Fibroblast of skin of left biceps (primary cell): ENCODE measurements at places on chromosomes 11 and 22.

DNA sequence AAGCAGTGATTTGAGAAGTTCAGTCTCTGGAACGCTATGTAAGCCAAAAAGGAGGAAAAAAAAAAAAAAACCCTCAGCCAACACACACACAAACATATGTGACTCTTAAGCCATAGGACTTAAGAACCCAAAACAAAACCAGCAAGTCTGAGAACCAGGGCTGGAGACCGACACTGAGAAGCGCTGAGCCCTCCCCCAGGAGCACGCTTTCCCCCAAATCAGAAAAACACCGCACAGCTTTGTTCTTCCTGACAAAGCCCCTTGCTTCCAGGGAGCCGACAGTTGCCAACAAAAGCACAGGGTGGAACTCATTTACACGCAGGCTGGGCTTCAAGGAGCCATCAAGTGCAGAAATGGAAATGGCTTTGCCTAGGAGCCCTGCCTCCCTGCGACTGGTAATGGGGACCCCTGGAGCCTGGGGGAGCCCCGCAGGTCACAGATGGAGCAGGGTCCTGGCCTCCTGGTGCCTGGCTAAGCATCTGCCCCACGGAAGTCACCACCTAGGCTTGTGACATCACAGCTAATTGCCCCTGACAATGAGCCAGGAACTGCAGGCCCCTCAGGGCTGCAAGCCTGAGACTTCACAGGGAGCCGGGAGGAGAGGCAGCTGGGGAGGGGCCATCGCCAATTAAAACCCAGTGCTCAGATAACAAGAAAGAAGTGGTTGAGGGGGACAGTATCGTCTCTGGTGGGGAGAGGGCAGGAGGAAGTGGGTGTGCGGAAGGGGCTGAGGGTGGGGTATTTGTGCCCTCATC is 66.9 kb downstream of the NFAM1 start:
- DNase-seq = no peak

- DNase-seq = no peak
These were observed at the start of gene OVOL1 for GRCh38 chr11:65786786-65787636. OVOL1 (plus strand) TSS chr11:65787063; CDS start chr11:65787374, 311 bp downstream.

DNA sequence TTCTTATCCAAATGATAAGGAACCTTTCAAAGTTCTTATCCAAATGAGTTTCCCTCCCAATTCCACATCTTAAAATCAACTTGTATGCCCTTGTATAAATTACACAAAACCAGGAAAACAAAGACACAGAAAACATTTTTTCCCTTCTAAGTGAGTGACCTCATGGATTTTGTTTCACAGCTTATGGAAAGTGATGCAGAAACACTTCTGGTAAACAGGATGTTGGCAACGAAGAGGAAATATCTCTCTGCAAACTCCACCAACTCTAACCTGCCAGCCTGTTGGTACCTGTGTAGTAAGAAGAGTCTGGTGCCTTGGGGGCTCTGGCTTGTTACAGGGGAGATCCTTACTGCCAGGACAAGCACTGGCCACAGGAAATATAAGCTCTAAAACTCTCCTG is 57.0 kb downstream of the CELSR1 start:
- DNase-seq = no peak

DNA sequence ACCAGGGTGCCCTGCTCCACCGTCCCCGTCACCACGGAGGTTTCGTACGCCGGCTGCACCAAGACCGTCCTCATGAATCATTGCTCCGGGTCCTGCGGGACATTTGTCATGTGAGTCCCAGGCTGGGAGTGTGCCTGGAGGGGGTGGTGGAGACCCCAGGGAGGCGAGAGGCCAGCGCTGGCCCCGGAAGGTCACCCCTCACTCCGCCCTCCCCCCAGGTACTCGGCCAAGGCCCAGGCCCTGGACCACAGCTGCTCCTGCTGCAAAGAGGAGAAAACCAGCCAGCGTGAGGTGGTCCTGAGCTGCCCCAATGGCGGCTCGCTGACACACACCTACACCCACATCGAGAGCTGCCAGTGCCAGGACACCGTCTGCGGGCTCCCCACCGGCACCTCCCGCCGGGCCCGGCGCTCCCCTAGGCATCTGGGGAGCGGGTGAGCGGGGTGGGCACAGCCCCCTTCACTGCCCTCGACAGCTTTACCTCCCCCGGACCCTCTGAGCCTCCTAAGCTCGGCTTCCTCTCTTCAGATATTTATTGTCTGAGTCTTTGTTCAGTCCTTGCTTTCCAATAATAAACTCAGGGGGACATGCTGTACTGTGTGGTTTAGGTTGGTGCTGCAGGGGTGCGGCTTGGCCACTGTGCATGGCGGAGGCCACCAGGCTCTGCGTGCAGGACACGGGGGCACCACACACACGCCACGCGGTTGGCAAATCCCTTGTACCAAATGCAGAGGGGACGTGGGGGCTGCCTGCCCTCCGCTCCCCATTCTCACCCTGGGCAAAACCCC is 35.4 kb downstream of the MUC2 start:
- DNase-seq = no peak

DNA sequence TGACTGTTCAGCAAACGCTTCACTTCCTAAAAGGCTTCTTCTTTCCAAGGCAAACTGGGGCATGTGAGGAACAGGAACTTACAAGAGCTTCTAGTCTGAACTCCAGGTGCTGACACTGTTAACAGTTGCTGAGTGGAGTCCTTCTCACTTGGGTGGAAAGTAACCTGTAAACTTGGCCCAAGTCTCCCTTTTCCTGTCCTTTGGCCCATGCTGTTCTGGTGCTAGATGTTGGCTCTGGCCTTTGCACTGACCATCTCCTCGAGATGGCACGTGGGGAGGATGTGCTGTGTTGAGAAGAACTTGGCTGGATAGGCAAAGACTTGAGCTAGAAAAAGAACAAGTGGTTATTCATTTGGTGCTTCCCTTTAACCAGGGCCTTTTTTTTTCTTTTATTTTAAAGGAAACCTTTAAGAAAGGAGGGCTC is 53.6 kb downstream of the PTPRJ start:
- no peak for DNase-seq

DNA sequence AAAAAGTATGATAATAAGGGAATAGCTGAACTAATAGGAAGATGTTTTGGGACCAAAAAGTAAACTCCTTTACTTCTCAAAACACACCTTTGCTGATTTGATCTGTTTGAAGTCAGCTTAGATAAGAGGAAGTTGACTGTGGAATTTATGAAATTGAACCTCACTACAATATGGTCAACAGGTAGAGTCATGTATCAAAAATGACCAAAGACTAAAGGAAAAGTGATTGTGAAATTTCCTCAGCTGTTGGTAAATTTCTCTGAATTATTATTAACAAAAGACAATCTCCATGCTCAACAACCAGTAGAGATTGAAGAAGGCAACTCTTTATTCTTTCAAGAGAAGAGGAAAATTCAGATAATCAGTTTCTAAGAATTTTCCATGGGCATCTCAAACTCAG is 826.5 kb downstream of the KCNA4 start:
- DNase-seq = no peak

DNA sequence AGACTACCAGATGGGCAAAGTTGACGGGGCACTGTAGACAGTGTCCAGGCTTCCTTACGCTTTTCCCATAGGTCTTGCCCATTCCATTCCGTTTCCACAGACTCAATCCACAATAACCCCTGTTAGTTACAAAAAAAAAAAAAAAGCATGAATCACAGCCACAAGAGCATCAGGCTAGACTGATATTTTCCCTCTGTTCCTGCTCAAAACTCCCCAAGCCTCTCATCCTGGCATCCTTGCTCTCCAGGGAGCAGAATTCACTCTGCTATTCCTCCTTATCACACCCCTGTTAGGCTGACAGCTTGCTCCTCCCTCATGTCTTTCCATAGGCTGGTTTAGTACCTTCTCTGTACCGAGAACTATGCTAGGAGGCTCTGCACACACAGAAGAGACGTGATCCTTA is 42.2 kb downstream of the TMEM123 start:
- no peak for DNase-seq

DNA sequence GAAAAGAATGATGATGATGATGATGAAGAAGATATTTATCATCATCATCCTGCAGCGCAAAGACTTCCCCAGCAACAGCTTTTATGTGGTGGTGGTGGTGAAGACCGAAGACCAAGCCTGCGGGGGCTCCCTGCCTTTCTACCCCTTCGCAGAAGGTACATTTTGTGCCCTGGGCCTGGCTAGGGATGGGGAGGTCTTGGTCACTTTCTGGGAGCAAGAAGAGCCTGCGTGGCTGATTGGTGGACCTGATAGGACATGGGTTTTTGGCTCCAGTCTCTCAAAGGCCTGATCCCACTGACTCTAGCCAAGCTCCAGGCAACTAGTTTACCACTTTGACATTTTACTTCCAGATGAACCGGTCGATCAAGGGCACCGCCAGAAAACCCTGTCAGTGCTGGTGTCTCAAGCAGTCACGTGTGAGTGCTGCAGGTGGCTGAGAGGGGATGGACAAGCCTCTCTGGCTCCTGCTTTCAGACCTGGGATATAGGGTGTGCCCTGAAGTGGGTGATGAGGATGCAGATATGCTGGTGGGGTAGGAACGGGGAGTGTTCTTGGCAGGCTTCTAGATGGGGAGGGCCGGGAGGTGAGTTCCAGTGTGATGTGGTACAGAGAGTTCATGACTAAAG is 5.3 kb downstream of the SIDT2 start:
- DNase-seq = no peak

- no peak for DNase-seq
These were observed 18.7 kb upstream of the PANX2 start for GRCh38 chr22:50151571-50152537.

DNA sequence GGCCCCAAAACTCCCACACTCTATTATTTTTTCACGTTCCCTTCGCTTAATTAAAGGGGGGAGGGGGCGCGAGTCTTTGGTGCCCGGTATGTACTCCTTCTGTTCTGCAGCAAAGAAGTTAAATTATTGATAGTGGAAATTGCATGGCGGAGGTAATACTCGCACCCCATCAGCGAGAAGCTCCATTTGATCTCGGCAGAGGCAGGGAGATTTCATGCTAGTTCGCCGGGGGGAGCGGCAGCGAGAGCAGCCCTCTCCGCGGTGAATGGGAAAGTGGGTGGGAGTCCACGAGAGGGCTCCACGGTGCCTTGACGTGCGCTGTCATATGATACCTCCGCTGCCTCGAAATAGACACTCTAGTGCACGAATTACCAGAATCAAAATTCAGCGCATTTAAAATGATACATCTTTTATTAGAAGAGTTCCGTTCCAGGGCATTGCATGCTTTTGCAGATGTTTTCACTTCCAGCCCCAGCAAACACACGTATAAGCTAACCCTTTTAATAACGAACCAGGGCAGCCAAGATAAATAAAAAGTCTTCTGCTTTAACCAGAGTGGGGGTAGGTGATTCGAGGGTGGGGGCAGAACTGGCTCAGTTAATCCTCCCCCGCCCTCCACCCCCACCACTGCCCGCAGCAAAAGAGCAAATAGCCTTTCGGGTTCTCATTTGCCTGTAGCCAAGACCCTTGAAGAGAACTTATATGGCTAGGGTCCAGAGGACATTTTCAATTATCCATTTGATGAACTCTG is 1.3 kb upstream of the BDNF start:
- DNase-seq = peak; percentile 59

GRCh38 chr11:96265220-96265737 is 77.7 kb downstream of the MAML2 start:
- no peak for DNase-seq

DNA sequence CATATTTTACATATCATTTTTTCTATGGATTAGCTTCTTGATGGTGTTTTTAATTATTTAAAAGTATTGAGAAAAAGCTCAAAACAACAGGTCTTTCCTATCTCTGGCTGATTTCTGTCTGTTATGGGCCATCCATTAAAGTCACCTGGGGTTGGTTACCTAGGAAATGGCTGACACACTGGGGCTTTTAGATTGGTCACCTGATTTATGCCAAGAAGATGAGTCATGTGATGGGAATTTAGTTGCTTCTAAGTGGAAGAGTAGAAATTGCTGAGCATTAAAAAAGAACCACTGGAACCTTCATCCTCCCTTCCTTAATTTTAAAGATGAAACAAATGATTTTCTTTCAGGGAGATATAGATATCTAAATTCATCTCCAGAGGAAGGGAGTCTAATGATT is 48.8 kb upstream of the LARGE1 start:
- DNase-seq = no peak

DNA sequence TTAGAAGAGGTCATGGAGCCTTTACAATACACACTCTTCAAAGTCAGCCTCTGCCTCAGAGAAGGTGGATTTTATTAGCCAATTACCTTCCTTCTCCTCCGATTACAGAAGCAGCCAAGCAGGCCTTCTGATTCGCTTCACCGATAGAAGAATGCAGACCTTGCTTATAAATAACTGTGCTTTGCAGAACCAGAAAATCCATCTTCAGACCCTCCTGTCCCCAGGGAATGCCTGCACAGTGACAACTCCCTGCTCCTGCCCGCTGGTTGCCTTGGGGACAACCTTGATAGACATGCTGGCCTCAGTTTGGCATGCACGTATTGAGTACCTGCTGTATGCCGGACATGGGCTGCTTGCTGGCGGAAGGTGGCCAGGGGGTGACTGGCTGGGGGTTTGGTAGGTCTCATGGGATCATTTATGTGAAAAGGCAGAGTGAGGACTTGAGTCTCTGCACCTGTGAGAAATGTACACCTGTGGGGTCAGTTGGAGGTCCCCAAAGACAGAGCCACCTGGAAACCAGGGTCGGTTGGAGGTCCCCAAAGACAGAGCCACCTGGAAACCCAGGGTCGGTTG is 1238.7 kb downstream of the BRD1 start:
- no peak for DNase-seq

DNA sequence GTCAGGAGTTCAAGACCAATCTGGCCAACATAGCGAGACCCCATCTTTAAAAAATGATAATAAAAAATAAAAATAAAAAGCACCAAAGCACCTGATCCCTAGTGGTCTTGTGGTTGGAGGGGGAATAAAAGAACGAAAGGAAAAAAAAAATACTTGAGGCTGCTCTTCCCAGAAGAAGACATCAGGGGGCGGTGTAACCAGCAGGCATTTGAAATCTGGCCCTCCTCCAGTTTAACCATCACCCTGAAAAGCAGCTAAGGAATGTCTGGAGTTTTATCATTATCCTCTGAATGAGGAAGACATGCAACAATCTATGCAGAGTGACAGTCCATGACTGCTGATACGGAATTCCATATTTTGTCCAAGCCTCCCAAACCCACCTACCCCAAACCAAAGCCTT is 5.6 kb upstream of the KCTD17 start:
- DNase-seq = peak; percentile 38

GRCh38 chr11:14578541-14578956 is 58.4 kb upstream of the PSMA1 start:
- DNase-seq = no peak
